Frontal cortex (tissue), 4 donors: ENCODE measurements at places on chromosomes 4 and X. TPM values are rescaled to one million over a fixed set of nuclear protein-coding genes. Genes with fewer than 3 reads are reported as not detected.
A peak's percentile ranks its signal among the peaks of the same experiment; 100 is the strongest.

GRCh38 chr4:190020790-190021717 is 6.0 kb downstream of the FRG2 start:
- DNase-seq: peak; percentile 39

DNA sequence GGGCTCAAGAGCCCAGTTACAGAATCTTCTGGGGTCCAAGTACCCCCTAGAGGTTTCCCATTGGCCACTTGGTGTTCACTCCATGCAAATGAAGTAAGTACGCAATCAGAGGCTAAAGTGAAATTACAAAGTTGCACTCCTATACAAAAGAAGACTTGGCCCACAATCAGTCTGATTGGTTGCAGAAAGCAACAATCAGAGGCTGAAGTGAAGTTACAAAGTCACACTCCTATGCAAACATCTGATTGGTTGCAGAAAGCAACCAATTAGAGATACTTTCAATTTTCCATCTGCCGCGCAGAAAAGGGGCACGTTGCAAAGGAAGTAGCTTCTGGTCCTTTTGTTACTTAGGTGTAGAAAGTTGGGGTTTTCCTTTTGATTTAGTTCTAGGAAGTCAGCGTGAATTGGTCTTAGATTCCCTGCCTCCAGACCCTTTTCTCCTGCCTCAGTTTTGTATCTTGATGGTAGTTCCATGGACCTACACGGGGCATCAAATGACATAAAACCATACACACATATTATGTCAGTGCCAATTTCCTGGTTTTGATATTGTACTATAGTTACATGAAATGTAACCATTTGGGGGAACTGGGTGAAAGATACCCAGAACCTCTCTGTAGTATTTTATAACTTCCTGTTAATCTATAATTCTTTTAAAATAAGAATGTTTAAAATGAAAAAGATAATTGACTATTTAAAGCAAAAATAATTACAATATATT is 12.4 kb upstream of the PIN4 start:
- no peak for DNase-seq

DNA sequence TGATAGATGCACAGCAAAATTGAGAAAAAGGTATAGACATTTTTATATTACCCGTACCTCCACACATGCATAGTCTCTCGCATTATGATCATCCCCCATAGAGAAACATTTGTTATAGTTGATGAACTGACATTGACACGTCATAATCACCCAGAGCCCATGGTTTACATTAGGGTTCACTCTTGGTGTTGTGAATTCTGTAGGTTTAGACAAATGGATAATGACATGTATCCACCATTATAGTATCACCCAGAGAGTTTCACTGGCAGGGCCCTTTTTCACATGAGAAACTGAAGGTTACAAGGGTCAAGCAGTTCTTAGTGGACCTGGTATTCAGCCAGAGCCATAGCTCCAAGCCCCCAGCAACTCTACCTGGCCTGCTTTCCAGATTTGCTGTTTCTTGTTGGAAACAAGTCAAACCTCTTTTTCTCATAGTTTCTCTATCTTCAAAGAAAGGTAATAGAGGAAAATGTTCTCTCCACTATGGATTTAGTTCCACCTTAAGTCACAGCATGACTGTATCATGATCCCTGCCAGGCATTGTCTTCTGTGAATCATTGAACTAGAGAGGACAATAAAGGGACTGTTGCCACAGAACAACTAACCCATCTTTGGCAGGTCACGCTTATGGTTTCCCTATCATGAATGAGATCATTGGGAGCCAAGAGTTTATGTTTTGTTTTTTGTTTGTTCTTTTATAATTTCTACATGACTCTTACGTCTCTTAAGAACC is 64.0 kb downstream of the HHIP start:
- DNase-seq: peak; percentile 2

The SPANXN3 gene
- total RNA-seq: not detected

GRCh38 chr4:129223945-129224344 is 128.0 kb downstream of the C4orf33 start:
- DNase-seq: no peak

DNA sequence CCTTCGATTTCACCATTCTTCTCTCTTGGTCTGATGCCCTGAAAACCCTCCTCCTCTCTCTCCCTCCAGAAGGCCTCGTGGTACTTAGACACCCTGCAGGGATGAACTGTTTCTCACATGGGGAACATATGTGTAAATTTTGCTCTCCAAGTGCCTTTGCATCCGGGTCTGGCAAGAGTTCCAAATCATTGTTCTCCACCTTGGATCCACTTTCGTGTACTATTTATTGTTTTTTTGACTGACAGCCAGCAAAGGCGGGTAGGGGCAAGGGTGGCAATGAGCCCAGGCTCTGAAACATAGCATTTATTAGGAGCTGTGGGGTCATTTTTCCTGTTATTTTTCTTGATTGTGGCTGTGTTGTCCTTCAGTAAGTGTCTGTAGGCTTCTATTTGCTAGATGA is 81.7 kb downstream of the RTL5 start:
- DNase-seq: no peak

DNA sequence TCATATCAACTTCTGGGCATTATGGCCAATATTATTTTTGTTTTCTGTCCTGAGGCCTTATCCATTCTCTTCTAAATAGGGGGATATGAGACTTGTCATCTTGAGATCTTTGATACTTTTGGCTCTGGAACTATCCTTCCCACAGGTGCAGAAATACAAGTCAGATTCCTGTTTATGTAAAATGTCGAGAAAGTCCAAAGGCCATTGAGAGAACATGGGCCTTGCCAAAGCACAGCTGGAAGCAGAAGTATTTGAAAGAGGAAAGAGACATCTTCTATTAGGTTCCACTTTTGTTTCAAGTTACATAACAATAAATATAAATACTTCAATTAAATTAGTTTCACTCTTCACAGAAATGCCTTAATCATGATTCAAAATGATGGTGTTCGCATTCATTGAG is 20.8 kb upstream of the PRSS48 start:
- no peak for DNase-seq

DNA sequence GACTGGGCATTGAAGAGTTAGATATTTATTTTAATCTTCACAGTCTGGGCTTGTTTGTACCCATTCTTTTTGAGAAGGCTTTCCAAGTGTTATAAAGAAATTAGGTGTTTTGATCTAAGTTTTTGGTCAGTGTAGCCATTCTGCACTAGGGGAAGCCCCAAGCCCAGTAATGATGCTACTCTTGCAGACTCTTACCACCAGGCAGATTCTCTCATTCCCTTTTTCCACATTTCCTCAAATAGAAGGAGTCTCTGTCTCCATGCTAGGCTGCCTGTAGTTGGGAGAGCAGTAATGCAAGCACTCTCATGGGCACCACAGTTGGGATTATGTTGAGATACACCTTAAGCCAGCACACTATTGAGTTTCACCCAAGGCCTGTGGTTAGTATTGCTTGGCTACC is 21.5 kb downstream of the CDX4 start:
- DNase-seq: no peak

- no peak for DNase-seq
These were observed 39.7 kb downstream of the ITIH6 start for GRCh38 chrX:54758114-54759055.
